Astrocyte (in vitro differentiated cells and primary cell): ENCODE measurements at places on chromosomes 4 and X. TPM values are rescaled to one million over a fixed set of nuclear protein-coding genes. Genes with fewer than 3 reads are reported as not detected.
A peak's percentile ranks its signal among the peaks of the same experiment; 100 is the strongest.

GRCh38 chrX:22247169-22247568, 25.5 kb upstream of the CBLL2 start:
- DNase-seq, result peak; percentile 50

GRCh38 chrX:133594156-133594555, 178.9 kb upstream of the GPC4 start:
- peak; percentile 68 for DNase-seq

SPARCL1 gene
- total RNA-seq, result 0.25 and 0.34 TPM in 2 replicates

NLGN4X gene
- 11.3 and 11.5 TPM in 2 replicates for total RNA-seq

PI4K2B gene
- 15.4 and 15.7 TPM in 2 replicates for total RNA-seq

DNA sequence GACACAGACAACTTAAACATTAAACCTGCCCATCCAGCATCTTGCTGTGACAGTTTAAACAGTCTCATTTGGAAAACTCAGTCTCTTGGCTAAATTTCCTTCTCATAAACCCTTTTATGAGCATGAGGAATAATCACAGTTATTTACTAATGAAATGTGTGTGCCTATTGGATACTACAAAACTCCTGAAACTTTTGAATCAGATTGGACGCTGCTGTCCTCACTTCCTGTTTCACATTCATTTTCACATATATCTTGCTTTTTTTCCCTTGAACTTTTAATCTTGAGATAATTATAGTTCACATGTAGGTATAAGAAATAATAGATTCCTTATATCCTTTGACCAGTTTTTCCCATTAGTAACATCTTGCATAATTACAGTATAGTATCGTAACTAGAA, 111.7 kb downstream of the CDKL5 start:
- no peak for DNase-seq

- no peak for DNase-seq
Observed at GRCh38 chr4:168071304-168071703, 21.0 kb upstream of the ANXA10 start.

GRCh38 chr4:67770422-67770821, 16.2 kb upstream of the GNRHR start:
- DNase-seq, result no peak

DNA sequence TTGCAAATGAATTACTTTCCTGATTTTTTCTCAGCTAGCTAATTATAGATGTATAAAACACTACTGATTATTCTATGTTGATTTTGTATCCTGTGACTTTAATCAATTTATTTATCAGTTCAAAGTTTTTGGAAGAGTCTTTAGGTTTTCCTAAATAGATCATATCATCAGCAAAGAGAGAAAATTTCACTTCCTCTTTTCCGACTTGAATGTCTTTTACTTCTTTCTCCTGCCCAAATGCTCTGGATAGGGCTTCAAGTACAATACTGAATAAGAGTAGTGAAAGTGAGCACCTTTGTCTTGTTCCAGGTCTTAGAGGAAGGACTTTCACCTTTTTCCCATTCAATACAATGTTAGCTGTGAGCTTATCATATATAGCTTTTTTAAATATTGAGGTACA, 417.9 kb downstream of the PDGFC start:
- DNase-seq, result no peak

- DNase-seq, result no peak
Observed at GRCh38 chrX:153627675-153628111, 19.3 kb upstream of the DUSP9 start.

XAGE1A gene
- total RNA-seq, result not detected in 2 replicates

SSX2 gene
- total RNA-seq, result not detected in 2 replicates

GRCh38 chr4:176186067-176186466, 9.3 kb downstream of the SPATA4 start:
- DNase-seq, result no peak

- DNase-seq, result no peak
Observed at GRCh38 chr4:171448358-171448757, 364.8 kb upstream of the GALNTL6 start.

DNA sequence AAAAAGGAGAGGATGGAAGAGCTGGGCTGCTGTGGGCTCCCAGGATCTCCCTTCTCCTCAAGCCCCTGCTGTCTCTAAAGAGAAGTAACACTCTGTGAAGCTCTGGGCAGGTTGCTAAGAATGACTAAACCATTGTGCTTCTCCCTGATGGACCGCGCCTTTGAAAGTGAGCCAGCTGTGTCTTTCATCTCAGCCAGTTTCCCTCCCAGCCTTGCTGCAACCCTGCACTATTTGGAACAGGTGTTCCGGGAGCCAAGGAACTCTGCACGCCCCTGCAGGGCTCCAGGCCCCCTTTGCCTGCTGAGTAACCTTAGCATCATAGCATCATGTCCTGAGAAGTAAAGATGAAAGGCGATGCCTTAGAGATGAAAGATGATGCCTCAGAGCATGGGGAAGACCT, 39.7 kb downstream of the SMIM20 start:
- peak; percentile 54 for DNase-seq

GRCh38 chrX:22541926-22542325, 269.2 kb downstream of the CBLL2 start:
- peak; percentile 50 for DNase-seq

DNA sequence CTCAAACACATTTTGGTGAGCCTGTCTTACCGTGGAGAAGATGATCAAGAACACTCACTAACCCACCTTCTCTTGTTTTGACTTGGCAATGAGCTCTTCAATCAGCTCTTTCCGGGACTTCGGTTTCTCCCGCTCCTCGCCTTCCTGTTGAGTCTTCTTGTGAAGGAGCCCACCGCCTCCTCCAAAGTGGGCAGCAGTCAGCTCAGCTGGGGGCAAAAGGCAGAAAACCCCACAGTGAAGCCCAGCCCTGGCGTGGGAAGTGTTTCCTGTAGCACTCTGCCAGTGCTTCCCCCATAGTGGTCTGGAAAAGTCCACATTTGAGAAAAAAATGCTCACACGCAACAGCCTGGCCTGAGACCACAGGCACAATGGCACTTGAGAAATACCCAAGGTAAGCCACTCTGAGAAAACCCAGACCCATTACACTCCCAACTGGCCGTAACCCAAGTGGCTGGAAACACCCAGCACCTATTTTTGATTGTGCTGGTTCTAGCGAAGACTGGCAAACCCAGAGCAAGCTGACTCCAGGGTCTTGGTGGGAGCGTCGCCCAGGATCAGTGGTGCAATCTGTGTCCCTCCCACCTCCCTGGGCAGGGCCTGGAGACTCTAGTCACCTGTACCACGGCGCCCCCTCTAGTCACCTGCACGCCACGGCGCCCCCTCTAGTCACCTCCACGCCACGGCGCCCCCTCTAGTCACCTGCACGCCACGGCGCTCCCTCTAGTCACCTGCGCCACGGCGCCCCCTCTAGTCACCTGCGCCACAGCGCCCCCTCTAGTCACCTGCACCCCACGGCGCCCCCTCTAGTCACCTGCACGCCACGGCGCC, 8.6 kb downstream of the NOP14 start:
- no peak for DNase-seq

DNA sequence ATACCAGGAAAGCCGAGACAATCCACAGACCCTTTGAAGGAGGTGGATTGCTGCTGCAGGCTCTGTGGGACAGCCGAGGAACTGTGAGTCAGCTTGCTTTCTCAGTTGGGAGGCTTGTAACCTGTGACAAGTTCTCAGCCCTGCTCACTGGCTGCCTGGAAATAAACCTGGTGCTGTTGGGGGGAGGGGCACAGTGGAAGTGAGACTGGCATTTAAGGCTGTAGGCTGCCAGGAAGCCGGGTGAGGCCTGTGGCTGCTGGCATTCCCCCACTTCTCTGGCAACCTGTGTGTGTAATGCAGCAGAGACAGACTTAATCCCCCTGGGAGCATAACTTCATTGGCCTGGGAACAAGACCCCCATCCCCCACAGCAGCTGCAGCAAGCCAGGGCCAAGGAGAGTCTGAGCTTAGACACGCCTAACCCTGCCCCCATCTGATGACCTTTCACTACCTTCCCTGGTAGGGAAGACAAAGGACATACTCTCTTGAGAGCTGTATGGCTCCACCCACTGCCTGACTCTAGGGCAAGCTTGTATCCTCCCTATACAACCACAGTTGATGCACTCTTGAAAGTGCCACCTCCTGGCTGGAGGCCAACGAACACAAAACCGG, 64.1 kb downstream of the ALPK1 start:
- DNase-seq, result peak; percentile 12

GRCh38 chr4:7161721-7162214, 30.6 kb upstream of the SORCS2 start:
- DNase-seq, result peak; percentile 73

DNA sequence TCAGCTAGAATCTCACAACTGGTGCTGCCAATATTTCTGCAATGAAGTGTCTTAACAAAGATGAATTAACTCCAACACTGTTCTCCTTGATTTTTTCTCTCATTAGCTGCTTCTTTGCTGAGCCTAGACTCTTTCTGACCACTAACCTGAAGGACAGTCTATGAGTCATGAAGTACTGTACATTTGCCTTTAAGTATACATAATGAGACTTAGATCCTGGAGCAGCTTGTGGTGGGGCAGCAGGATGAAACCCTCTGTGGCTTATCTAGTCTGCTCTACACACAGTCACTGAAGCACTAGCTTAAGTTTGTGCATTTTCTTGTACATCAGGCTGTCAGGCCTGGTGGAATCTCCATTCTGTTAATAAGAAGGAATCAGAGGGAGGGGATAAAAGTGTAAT, 307.4 kb upstream of the SMIM31 start:
- DNase-seq, result peak; percentile 76

ZNF157 gene
- 0.17 and 0.54 TPM in 2 replicates for total RNA-seq

MAGEA9B gene
- not detected in 2 replicates for total RNA-seq

DNA sequence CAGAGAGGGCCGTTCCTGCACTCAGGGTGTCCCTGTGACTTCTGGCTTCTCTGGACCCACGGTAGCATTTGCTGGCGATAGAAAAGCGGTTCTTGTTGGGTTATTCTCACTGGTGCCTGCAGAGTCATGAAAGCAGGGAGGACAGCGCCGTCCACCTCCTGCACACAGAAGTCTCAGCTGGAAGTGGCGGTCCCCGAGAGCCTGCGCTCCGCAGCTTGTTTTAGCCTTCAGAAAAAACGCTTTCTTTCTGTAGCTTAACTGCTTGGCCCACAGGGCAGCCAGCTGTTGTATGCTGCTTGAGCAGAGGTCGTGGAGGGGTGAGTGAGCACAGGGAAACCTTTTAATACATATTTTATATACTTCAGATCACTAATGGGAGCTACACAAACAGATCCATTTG, 400.7 kb upstream of the FAT1 start:
- no peak for DNase-seq

DNA sequence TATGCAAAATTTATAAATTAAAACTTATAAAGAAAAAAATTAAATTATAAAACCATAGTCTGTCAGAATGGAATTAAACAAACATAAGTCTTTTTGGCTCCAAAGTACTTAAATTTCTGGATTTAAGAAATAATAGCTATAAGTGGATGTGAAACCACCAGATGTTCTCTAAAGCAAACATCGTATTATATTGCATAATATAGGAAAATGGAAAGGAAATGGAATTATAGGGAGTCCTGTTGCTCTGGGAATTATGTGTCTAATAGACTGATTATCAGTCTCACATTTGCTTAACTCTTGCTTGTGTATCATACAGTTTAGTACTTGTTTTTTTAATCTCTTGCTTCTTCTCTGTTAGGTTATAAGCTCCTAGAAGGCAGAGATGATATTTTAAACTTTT, 819.2 kb downstream of the RAPGEF2 start:
- DNase-seq, result no peak

- DNase-seq, result no peak
Observed at GRCh38 chr4:52910115-52910514, 48.0 kb downstream of the RASL11B start.

GRCh38 chrX:111244235-111244750, 26.0 kb downstream of the CAPN6 start:
- no peak for DNase-seq

GRCh38 chr4:104818579-104818978, 323.9 kb upstream of the CXXC4 start:
- no peak for DNase-seq

GRCh38 chr4:15495621-15496020, 25.9 kb downstream of the CC2D2A start:
- peak; percentile 39 for DNase-seq

DNA sequence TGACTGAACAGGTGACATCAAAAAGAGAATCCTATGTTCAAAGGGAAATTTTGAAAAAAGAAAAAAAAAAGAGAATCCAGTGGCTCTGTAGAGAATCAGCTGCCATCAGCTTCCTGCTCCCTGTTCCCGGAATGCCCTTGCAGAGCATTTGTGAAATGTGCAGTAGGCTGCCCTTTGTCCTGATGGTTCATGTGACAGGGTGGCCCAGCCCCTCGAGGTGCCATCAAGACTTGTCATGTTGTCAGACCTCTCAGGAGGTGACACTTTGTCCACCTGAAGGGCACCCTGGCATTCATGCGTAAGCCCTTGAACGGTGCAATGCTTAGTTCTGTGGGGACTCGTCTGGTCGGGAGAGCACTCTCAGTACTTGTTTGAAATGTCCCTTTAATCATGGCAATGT, 71.4 kb downstream of the CLDN34 start:
- DNase-seq, result no peak

TEC gene
- 0.61 and 0.91 TPM in 2 replicates for total RNA-seq

DNA sequence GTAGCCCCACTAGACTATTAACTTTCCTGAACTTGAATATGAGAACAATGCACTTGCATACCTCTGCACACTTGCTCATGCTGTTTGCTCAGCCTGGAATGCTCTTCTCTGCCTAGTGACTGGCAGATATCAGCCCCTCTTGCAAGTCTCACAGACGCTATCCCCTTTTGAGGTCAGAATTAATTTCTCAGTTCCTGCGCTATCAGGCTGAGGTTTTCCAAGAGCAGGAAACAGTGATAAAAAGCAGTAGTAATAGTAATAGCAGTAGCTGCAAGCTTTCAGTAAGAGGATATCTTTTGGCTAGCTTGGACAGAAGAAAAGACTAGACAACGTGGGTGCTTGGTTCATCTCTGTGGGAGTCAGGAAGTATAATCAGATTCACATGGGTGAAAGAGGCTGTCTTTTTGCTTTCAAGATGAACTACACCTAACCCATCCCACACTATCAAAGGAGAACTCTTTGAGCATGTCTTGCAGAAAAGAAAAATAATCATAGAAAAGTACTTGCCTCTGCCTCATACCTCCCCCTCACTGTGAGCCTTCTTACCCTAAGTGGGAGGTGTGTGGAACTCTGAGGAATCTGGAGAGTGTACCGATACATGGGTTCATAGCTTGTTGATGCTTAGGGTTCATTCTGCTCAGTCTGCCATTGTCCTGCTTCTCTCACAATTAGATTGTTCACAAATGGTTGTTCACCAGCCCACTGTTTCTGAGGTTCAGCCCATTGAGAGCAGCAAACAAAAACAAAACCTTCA, 11.3 kb upstream of the DRP2 start:
- DNase-seq, result peak; percentile 82

- no peak for DNase-seq
Observed at GRCh38 chr4:1369091-1369450, 22.1 kb downstream of the UVSSA start.

GRCh38 chr4:11252149-11252548, 176.5 kb downstream of the HS3ST1 start:
- no peak for DNase-seq

GRCh38 chr4:39548425-39549067, 21.3 kb upstream of the UGDH start:
- peak; percentile 56 for DNase-seq
